IPS-NIHi11 (cell line): ENCODE measurements at places on chromosomes 4 and X.

DNA sequence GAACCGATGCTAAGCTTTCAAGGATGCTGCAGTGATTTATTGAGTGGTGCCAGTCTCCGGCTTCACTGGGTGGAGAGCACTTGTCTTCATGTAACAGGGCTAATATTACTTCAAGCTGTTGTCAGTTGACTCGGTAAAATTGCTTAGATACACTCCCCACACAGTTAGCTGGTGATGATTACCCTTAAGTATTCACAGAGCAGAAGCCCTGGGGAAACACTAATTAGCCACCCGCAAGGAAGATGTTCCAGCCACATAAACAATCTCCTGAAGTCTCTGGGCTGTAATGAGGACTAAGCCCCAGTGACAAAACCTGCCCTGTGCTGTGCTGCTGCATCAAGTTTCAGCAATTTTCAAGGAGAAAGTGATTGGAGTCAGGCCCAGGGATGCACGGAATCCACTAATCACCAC, 37.3 kb upstream of the GK2 start:
- DNase-seq: no peak

DNA sequence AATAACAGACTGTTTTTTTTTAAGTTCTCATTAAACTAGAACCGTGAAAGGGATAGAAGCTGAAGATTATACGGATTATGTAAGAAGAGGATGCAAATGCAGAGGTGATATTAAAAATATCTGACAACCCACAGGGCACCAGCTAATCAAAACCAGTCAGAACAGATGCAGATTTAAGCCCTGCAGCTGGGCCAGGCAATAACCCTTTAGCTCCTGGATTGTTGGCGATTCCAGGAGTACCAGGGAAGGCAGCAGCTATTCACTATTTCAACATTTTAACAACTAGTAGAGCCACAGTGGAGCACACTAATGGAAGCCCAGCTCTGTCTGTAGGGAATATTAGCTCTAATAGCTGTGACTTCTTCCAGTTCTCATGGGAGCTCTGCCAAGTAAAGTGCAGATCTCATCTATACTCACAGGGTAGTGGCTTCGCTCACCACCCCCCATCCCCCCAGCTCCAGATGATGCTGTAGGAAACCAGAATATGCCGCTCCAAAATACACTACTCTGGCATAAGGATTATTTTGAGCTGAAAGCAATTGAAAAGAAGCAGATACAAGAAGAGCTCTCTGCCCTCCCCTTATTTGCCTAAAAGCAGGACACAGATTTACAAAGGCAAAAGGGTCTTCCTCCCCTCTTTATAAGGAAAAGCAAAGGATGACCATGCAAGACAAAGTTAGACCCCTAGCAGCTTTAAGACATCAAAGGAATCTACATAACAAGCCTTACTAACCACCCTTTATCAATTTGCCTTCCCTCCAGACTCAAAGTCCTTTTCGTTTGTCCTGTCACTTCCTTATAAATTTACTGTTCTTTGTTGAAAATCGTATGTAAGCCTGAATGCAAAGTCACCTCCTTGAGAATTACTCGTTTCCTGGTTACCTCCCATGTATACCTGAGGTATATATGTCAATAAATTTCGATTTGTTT, 13.7 kb downstream of the SCD5 start:
- no peak for DNase-seq

DNA sequence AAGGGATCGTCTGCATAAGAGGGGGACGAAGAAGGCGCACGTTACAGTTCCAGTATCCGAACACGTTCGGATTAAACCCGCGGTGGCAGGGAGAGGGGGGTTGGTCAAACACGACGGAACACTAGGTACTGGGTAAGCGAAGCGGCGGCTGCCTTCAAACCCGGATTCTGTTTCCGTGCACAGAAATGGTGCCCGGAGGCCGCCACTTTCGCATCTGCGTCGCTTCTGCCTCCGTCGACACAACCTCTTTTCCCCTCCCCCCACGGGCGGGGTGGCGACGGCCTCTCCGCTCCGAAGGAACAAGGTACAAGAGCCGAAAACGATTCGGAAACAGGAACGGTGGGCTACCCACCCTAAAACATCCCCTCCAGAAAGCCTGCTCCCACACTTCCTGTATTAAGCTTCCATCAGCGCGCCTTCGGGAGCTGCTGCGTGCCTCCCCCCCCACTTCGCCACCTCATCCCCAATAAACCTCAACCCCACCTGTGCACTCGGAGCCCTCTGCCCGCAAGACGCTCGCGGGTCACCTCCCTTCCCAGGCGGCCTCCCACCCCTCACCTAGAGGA, 667 bp downstream of the G3BP2 start:
- peak; percentile 47 for DNase-seq

DNA sequence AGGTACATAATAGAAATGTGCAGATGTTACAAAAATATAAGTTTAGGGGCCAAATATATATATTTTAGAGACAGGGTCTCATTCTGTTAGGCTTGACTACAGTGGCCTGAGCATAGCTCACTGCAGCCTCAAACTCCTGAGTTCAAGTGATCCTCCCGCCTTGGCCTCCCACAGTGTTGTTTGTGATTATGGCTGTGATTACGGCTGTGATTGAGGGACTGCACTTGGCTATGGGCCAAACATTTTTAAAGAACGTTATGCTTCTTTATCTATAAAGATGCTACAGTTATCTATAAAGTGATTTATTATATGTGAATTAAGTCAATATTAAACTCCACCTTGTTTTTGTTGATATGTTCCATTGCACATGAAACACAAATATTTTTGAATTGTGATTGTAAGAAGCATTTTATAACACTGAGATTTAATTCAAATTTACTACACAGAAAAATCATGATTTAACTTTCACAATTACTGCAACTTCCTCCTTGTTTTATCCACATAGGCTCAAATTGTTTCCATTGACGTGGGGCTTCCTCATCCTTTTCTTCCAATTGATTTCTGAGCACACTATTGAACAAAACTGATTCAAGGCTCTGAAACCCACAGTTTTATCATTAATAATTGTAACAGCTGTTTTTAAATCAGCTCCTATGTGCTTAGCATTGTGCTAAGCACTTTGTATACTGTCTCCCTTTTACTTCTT, 68.4 kb upstream of the BMPR1B start:
- no peak for DNase-seq

DNA sequence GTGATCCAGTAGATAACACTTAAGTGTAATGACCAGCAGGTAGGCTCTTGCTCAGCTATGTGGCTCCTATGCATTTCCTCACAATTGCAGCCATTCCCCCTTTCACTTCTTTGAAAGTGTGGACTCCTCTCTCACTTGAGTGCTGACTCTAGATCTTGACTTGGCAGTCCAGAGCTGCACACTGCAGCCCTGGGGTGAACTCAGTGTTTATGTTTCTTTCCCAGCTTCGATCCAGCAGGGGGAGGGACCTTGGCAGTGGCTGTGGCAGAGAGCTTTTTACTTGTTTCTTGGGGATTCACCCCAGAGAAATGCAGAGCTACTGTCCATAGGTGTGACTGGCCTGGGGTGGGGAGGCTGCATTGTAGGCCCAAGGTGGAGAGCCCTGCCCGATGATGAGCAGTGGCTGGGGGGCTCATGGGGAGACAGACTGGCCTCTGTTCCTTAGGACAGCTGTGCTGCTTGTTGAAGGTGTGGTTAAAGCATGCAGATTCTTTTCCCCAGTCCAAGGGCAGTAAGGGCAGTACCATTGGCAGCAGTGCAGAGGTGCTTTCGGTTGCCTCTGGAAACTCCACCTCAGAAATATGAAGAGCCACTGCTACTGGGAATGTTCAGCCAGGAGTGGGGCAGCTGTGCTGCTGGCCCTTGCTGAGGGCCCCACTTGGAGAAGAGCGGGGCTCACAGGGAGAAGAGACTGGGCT, 134.7 kb downstream of the SH3BGRL start:
- DNase-seq: no peak

DNA sequence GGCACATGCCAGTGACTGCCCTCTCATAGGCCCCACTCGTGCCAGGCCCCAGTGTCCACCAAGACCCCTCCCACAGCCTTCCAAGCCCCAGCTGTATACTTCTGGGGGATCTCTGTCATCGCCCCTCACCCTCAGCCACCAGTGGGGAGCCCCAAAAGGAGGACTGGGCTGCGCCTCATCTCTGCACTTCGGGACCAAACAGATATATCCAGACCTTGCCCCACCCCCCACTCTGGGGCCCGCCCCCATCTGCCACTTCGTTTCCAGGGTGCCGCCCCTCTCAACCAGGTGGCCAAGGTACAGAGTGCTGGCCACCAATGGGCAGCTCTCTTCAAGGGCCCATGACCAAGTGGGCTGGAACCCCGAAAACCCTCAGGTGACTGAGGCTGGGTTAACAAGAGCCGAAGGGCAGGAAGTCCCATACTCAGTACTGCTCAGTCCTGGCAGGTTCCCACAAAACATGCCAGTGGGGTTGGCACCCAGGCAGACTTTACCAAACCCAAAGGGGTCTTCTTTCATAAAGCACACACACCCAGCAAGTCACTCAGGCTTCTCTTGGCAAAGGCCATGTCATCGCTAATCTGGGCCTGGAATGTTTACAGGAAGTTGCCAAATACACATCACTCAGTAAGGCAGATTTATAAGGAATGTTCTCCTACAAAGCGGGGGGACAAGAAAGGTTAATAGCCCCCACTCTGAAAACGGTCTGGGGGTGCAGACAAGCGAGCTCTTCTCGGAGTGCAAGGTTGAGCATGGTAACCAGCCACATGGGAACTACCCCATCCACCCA, 4.4 kb downstream of the ZFYVE28 start:
- DNase-seq: no peak

DNA sequence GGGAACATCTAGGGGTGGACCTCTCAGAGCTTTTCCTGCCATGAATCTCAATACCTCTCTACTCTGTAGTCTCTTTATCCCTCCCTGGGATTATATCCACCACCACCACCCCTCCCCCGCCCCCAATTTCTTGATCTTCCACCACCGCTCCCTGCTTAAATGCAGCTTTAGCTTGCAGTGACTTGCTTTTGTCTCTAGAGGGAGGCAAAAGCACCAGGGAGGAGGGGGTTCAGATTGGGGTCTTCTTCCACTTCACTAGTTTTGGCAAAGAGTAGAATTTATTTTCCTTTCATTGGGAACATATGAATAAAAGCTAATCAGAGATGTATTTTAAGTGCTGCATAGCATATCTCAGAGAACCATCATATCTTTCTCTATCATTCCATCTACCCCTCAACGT, 5.5 kb downstream of the ARHGAP36 start:
- DNase-seq: peak; percentile 12

- no peak for DNase-seq
Observed at GRCh38 chrX:2610246-2611170, 80.6 kb upstream of the CD99 start.

DNA sequence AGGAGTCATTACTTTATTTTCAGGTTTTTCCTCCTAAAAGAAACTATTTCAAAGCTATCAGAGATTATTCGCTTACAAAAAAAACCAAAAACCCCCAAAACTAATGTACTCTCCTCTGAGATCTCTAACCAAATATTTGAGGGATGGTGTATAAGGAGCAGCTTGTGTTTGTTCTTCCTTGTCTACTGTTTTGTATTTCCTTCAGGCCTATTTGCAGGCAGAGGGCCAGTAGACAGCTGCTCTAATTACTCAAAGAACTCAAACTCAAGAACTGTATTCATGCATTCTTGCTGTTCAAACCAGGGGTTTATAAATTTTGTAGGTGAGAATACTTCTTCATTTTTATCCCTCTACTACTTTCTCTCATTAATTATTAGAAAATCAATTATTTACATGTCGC, 51.3 kb downstream of the SH3RF1 start:
- no peak for DNase-seq

DNA sequence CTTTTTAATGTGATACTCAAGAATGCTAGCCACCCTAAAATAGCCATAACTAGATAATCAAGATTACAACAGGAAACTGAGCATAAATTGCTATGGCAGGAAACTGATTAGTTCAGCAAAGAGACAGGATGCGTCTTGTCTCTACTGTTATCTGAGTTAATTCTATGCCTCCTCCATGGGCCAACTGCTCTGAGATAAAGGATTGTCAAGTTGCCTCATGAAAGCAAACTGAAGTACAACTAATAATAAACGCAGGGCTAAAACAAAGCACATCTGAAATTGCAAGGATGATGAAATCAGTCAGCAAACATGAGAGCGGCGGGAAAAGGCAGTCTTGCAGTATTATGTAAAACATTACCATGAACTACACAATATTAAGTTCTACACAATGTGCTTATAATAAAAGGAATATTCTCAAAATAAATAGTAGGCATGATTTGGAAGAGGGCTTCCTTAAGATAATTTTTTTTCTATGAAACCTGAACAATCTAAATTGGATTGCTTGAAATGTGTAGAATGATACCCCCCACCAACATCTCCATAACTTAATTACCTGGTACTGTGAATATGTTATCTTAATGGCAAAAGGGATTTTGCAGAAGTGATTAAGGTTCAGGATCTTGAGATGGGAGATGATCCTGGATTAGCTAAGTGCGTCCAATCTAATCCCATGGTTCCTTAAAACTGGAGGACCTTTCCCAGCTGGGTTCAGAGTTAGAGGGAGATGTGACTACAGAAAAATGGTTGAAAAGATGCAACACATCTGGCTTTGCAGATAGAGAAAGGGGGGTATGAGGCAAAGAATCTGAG, 65.9 kb downstream of the ANTXR2 start:
- no peak for DNase-seq

DNA sequence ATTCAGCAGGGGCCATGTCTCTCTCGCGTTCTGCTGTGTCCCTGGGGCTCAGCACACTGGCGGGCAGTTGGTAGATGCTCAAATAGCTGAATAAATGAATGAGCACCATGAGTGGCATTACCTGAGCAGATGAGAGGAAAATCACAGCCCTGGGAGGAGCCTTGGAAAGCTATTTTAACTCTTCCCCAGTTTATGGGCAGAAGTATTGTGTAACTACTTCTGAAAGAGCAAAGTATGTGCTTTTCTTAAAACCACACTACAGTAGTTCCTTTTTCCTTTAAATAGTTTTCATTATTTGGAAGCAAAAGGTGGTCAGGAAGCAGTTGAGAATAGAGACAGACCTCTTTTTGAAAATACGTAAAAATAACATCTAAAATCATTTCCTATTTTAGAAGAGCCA, 3.0 kb upstream of the PLAC1 start:
- no peak for DNase-seq

- DNase-seq: peak; percentile 35
Observed at GRCh38 chrX:33725535-33726210, 406.4 kb downstream of the FAM47A start.

DNA sequence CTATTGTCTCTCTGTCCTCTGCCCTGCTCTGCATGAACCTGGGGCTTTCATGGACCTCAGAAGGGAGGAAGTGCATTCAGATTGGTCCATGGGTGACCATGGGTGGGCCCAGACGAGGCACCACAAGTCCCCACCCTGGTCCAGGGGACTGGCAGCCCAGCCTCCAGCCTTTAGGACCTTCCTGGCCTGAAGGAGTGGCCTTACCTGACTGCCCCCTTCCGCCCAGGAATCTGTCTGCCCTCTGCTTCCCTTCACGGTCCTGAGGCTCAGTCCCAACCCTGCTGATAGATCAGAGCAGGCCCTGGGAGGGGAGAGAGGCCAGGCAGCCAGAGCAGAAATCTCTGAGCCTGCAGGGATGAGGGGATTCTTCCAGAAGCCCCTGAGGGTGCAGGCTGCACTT, 455.4 kb downstream of the PCDH18 start:
- no peak for DNase-seq

GRCh38 chr4:44279469-44279868, 169.1 kb downstream of the KCTD8 start:
- DNase-seq: no peak

- DNase-seq: no peak
Observed at GRCh38 chrX:9805956-9806355, 19.7 kb downstream of the SHROOM2 start.

GRCh38 chr4:47478804-47479203, 6.3 kb upstream of the ATP10D start:
- no peak for DNase-seq

GRCh38 chrX:148372925-148373324, 127.5 kb upstream of the AFF2 start:
- DNase-seq: no peak

- peak; percentile 40 for DNase-seq
Observed at GRCh38 chrX:13506574-13506973, 62.8 kb upstream of the EGFL6 start.
